A549 treated with CORT108297 at 1 μM for 4 hours (cell line): ENCODE measurements at places on chromosomes 5 and 9. TPM values are rescaled to one million over a fixed set of nuclear protein-coding genes. Genes with fewer than 3 reads are reported as not detected.

Gene FRMPD1
- 0.03 to 0.05 TPM (median 0.04 TPM) in 4 of 5 replicates, not detected in the other for total RNA-seq

Gene MARCOL
- total RNA-seq = not detected in 5 replicates

Gene SETX
- total RNA-seq = 19.5 to 23.9 TPM (median 20.2 TPM) in 5 replicates

Gene ZNF782
- 1.4 to 2.2 TPM (median 1.8 TPM) in 5 replicates for total RNA-seq

Gene MOB3B
- 6.6 to 8.7 TPM (median 7.1 TPM) in 5 replicates for total RNA-seq

Gene PCDHA5
- total RNA-seq = 0.47 to 0.79 TPM (median 0.70 TPM) in 5 replicates

Gene CDKN2B-AS1
- total RNA-seq = not detected in 5 replicates

Gene ERBIN
- 19.6 to 38.4 TPM (median 22.6 TPM) in 5 replicates for total RNA-seq

Gene ARSI
- total RNA-seq = 30.7 to 50.7 TPM (median 44.2 TPM) in 5 replicates

Gene DNAI1
- total RNA-seq = 0.07 to 0.21 TPM (median 0.12 TPM) in 5 replicates

Gene C9orf153
- 0.09 to 0.46 TPM (median 0.18 TPM) in 5 replicates for total RNA-seq

Gene GTF3C4
- 17.7 to 19.8 TPM (median 18.6 TPM) in 5 replicates for total RNA-seq

Gene TGFBI
- total RNA-seq = 1,398 to 2,146 TPM (median 1,880 TPM) in 5 replicates

Gene DPH7
- 24.0 to 31.8 TPM (median 29.8 TPM) in 5 replicates for total RNA-seq

Gene IPO11
- 14.1 to 19.5 TPM (median 16.5 TPM) in 5 replicates for total RNA-seq

Gene TMEM215
- total RNA-seq = 0.02 to 0.05 TPM in 2 of 5 replicates, not detected in the others

Gene EPB41L4A
- total RNA-seq = 1.4 to 1.9 TPM (median 1.7 TPM) in 5 replicates

Gene UTP15
- 18.1 to 23.5 TPM (median 19.1 TPM) in 5 replicates for total RNA-seq

Gene PRSS3
- total RNA-seq = 13.0 to 15.2 TPM (median 14.7 TPM) in 5 replicates

Gene PCDHB16
- 0.06 to 0.10 TPM (median 0.06 TPM) in 5 replicates for total RNA-seq

Gene TUSC1
- total RNA-seq = 4.3 to 8.3 TPM (median 7.7 TPM) in 5 replicates

Gene GRM6
- not detected in 5 replicates for total RNA-seq

Gene INSL6
- not detected in 5 replicates for total RNA-seq

Gene ADAMTS12
- total RNA-seq = 6.1 to 9.2 TPM (median 7.2 TPM) in 5 replicates

Gene ZNF346
- 9.6 to 11.3 TPM (median 11.2 TPM) in 5 replicates for total RNA-seq

Gene RNF145
- 127 to 164 TPM (median 145 TPM) in 5 replicates for total RNA-seq

Gene SLC4A9
- total RNA-seq = 0.05 TPM in 1 of 5 replicates, not detected in the others

Gene PCBD2
- 10.1 to 11.8 TPM (median 10.5 TPM) in 5 replicates for total RNA-seq

Gene ANKRD18A
- total RNA-seq = 8.9 to 14.8 TPM (median 11.5 TPM) in 5 replicates

Gene FAM151B
- total RNA-seq = 1.1 to 1.8 TPM (median 1.4 TPM) in 5 replicates

Gene FOXD4L4
- total RNA-seq = 0.04 to 0.14 TPM (median 0.08 TPM) in 4 of 5 replicates, not detected in the other

Gene GNA14
- not detected in 5 replicates for total RNA-seq

Gene CRB2
- 0.03 to 0.11 TPM (median 0.06 TPM) in 5 replicates for total RNA-seq

Gene ARID3C
- 0.15 to 0.25 TPM (median 0.24 TPM) in 4 of 5 replicates, not detected in the other for total RNA-seq

Gene IL9
- total RNA-seq = not detected in 5 replicates

Gene TNPO1
- 118 to 156 TPM (median 134 TPM) in 5 replicates for total RNA-seq

Gene SPINK13
- total RNA-seq = 0.10 TPM in 1 of 5 replicates, not detected in the others

Gene DOCK8
- total RNA-seq = 0.23 to 0.76 TPM (median 0.32 TPM) in 5 replicates

Gene ZNF366
- not detected in 5 replicates for total RNA-seq

Gene MEIKIN
- not detected in 5 replicates for total RNA-seq

Gene SPATA6L
- 1.9 to 2.4 TPM (median 2.1 TPM) in 5 replicates for total RNA-seq

Gene TAF11L3
- total RNA-seq = not detected in 5 replicates

Gene PCDHA10
- 0.01 to 0.02 TPM (median 0.02 TPM) in 3 of 5 replicates, not detected in the others for total RNA-seq

Gene SNCAIP
- total RNA-seq = 0.03 to 0.05 TPM in 2 of 5 replicates, not detected in the others

Gene EQTN
- not detected in 5 replicates for total RNA-seq

Gene CAAP1
- 16.8 to 21.5 TPM (median 20.0 TPM) in 5 replicates for total RNA-seq

Gene HTR4
- not detected in 5 replicates for total RNA-seq

Gene TEK
- total RNA-seq = 0.02 to 0.06 TPM (median 0.03 TPM) in 5 replicates

Gene MYORG
- 3.1 to 5.1 TPM (median 4.5 TPM) in 5 replicates for total RNA-seq
